ENCODE measurements at places on chromosomes 2 and 18.

- DNase-seq: no peak
Observed at GRCh38 chr18:76260941-76261472, 234.0 kb downstream of the ZNF516 start.

GRCh38 chr2:200585730-200586643 lies at the start of gene AOX1:
Gene AOX1 (plus strand): TSS chr2:200586014. CDS start chr2:200586109, 95 bp downstream.
- DNase-seq: peak; percentile 92

- no peak for DNase-seq
Observed at GRCh38 chr2:437756-438393, 150.0 kb upstream of the ALKAL2 start.

- no peak for DNase-seq
Observed at GRCh38 chr2:101847661-101848339, 144.0 kb upstream of the IL1R2 start.

GRCh38 chr2:176873403-176873802 lies 339.2 kb upstream of the HNRNPA3 start:
- DNase-seq: no peak

GRCh38 chr18:44464398-44465180 lies 216.1 kb upstream of the SETBP1 start:
- DNase-seq: no peak

GRCh38 chr2:128301501-128301966 lies 17.1 kb downstream of the HS6ST1 start:
- DNase-seq: no peak

GRCh38 chr2:236688563-236689392 lies 119.2 kb downstream of the ACKR3 start:
- no peak for DNase-seq

GRCh38 chr2:159129269-159129668 lies 157.2 kb downstream of the WDSUB1 start:
- no peak for DNase-seq

Data from posterior vena cava (tissue), 2 donors.